ENCODE measurements at places on chromosomes 2 and 18.

DNA sequence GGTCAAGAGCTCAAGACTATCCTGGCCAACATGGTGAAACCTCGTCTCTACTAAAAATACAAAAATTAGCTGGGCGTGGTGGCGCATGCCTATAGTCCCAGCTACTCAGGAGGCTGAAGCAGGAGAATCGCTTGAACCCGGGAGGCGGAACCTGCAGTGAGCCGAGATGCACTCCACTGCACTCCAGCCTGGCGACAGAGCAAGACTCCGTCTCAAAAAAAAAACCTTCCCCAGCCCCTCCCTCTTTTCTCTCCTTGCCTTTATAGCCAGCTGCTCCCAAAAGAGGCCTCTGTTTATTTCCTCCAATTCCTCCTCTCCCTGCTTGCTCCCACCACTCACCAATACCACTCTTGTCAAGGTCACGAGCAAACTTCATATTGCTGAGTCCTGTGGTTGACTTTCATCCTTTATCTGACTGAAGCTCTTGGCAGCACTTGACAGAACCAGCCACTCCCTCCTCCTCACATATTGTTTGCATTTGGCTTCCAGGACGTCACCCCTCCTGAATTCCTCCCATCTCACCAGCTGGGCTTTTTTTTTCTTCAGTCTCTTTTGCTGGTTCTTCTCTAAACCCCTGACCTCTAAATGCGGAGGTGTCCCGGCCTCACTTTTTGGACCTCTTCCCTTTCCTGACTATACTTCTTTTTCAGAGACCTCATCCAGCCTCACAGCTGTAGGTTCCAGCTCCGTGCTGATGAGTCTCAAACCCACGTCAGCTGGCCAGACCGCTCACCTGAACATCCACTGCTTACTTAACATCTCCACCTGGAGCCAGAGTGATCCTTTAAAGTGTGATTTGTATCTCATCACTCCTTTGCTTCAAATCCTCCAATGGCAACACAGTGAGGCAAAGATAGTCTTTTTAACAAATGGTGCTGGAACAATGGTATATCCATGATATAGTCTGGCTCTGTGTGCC is 84.6 kb upstream of the CAB39 start:
- no peak for DNase-seq

DNA sequence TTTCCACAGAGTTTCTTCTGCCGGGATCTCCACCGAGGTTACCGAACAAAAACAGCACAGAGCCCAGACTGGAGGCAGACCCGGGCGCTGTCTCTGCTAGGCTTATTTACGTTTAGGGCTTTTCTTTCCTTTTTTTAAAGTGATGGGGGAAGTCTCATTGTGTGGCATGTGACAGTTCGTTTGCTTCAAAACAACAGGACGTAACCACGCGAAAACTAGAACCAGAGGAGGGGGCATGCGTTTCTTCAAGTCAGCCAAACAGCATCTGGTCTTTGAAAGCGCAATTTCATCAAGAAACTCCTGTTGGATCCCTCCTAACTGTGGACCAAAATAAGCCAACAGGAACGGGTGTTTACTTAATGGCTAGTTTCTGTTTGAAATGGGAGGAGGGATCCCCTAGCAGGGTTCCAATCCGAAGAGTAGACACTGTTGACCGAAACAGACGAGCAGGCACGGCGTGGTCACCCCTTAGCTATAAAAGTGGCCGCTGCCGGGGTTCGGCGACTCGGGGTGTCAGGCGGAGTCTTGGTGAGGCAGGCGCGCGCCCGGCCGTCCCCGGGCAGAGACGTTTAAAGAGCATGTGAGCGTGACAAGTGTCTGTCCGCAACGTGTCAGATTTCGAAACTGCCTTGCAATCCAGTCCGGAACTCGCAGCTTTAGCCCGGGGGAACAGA is 997 bp upstream of the TGIF1 start:
- peak; percentile 47 for DNase-seq

DNA sequence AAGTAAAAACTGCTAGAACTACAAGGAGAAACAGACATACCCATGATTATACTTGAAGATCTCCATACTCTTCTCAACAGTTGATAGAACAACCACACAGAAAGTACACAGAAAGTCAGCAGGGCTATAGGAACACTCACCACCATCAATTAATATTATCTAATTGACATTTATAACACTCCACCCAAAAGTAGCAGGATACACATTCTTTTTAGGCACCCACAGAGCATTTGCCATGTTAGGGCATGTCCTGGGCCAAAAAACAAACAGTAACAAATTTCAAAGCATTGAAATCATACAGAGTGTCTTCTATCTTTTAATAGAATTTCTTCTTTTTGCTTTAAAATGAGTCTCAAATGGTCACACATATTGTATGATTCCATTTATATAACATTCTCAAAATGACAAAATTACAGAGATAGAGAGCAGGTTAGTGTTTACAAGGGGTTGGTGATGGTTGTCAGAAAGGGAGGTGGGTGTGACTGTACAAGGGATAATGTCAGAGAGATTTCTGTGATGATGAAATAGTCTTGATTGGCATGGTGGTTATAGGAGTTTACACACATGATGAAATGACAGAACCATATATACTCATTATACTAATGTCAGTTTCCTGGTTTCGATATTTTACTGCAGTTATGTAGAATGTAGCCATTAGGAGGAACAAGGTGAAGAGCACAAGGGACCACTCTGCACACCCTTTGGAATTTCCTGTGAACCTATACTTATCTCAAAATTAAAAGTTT is 82.8 kb downstream of the NCK2 start:
- DNase-seq, result no peak

GRCh38 chr18:23703057-23703986 is 14.1 kb downstream of the LAMA3 start:
- DNase-seq, result no peak

DNA sequence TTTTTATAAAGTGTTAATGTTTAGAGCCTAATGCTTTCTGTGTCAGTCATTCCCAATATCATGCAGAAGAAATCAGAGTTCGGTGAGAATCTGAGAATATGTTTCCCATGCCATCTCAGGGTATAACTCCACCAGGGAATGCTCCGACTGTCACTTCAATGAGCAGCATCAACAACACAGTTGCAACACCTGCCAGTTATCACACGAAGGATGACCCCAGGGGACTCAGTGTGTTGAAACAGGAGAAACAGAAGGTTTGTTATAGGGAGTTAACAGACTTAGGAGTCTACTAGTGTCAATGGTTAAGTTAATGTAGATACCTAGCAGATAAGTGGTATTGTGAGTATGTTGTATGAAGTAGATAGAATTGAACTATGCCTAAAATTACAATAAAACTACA is 31.0 kb downstream of the VAPA start:
- no peak for DNase-seq

GRCh38 chr2:119059287-119059686 is 99.3 kb downstream of the C1QL2 start:
- no peak for DNase-seq

GRCh38 chr18:44741511-44741910 is 60.8 kb downstream of the SETBP1 start:
- no peak for DNase-seq

DNA sequence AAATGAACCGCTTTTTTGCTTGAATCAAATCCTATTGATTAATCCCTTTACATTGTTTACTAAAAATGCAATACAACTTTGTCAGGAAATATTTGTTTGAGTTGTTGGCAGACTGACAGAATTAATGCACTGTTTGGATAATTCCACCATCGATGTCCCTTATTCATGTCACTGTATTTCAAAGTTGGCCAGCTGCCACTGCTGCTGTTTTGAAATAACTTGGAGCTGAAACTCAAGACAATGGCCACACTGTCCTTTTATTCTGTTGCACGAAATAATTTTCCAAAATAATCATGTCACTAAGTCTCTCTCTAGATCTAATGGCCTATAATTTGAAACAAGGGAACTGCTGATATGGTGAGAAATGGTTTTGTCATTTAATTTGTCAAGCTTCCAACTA is 55.2 kb upstream of the PAX3 start:
- no peak for DNase-seq

All from stimulated activated CD8-positive, alpha-beta memory T cell treated with anti-CD3 and anti-CD28 coated beads, Interleukin-4, amount 100 ng/mL, for 4 hours (primary cell).